ENCODE measurements at places on chromosomes 6 and 20.

DNA sequence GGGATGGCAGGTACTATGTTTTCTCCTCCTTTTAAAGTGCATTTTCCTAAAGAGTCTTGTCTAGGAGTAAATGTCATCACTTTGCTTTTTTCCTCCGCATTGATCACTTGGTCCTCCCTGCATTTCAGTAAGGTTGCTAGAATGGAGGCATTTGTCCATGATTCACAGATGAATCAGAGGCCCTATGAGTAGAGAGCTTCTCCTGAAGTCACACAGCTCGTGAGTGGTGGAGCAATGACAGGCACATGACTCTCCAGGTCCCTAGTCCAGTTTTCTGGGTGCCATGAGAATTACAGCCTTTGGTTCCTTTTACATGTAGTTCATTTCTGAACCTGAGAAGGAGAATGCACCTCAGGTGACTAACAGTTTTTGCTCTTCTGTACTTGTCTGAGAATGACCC is 50.5 kb downstream of the HLA-A start:
- no peak for DNase-seq

GRCh38 chr6:136244061-136244616 is 6.0 kb downstream of the MTFR2 start:
- DNase-seq = no peak

DNA sequence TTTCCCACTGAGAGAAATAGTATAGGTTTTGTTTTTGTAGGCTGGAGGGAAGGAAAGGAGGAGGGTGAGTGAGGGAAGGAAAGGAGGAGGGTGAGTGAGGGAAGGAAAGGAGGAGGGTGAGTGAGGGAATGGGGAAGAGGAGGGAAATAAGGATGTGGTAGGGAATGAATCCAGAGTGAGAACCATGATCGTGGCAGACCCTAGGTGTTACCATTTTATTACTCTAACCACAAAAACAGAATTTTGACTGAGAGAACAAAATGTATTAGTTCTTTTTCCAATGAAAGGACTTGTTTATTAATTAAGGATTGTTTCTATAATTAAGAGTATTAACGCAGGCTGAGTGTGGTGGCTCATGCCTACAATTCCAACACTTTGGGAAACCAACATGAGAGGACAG is 16.4 kb downstream of the SSR1 start:
- no peak for DNase-seq

DNA sequence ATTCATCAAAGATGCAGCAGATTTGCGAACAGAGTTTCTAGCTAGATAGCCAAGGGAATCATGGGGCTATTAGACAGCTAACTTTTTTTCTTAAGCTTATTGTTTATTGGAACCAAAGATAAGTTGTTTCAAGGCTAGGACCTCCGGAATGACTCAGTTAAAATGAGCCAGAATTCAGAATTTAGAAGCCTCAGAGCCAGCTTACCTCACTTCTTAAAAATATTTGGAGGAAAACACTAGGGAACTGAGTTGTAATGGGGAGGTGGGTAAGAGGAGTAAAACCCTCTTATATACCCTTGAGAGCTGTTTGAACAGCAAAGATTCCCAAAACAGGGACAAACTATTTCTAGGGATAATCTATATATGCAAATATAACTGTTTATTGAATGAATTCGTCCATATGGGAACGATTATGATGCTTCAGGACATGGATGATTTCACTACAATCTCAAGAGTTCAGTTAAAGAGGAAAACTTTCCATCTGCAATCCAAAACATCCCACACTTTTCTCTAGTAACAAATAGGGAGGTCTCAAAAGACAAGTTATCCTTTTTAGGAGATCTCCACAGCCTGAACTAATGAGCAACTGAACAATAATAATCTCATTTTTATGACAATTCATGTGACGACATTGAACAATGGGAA is 12.6 kb upstream of the CARMIL1 start:
- DNase-seq = no peak

- no peak for DNase-seq
Observed at GRCh38 chr6:34138914-34139510, 6.9 kb downstream of the GRM4 start.

DNA sequence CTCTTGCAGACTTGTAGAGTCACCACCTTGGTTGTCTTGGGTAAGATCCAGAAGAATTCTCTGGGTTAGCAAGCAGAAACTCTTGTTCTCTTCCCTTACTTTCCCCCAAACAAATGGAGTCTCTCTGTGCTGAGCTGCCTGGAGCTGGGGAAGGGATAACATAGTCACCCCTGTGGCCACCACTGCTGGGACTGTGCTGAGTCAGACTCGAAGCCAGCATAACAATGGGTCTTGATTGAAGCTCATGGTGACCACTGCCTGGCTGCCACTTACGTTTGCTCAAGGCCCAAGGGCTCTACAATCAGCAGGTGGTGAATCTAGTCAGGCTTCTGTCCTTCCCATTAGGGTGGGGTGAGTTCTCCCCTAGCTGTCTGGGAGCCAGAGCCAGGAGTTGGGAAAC is 15.4 kb upstream of the ERVFRD-1 start:
- DNase-seq = no peak

DNA sequence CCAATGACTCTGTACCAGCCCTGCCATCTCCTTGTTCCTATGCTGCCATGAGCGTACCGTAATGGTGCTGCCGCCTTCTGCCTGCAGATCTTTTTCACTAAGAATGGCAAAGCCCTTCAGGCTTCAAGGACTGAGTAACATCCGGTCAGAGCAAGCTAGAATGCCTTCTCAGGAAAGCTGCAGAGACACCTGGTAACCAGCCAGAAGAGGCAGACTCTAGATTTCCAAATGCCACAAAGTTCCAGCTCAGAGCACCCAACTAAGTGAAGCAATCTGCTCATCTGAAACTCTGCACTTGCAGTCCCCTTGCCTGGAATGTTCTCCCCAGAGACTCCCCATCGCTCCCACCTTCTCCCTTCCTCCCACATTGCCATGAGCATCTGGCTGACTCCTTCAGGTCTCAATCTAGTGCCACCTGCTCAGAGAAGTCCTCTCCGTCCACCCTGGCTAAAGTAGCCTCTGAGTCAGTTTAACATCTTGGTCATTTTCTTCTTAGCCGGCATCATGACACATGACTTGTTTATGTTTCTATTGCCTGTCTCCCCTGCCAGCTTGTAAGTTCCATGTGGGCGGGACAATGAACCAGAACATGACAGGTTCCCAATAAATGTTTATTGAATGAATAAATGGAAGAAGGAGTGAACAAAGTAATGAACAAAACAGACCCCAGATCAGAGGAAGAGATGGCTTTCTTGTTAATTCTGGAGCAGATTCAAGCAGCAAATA is 6.9 kb upstream of the OCSTAMP start:
- no peak for DNase-seq

GRCh38 chr20:42604998-42605956 is 584.4 kb downstream of the PTPRT start:
- no peak for DNase-seq

DNA sequence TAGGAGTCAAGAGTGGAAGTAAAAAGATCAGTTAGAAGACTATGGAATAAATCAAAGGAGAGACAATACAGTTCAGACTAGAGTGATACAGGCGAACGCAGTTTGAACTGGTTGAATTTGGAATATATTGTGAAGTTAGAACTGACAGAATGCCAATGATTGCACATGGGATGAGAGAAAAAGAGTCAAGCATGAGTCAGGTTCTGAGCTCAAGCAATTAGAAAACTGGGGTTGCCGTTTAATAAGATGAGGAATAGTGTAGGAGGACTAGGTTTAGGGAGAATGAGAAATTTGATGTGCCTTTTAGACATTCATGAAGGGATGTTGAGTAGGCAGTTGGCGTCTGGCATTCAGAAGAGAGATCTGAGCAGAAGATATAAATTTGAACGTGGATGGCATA is 8.0 kb downstream of the RNF217 start:
- no peak for DNase-seq

- no peak for DNase-seq
Observed at GRCh38 chr6:21753241-21754108, 159.9 kb downstream of the SOX4 start.

DNA sequence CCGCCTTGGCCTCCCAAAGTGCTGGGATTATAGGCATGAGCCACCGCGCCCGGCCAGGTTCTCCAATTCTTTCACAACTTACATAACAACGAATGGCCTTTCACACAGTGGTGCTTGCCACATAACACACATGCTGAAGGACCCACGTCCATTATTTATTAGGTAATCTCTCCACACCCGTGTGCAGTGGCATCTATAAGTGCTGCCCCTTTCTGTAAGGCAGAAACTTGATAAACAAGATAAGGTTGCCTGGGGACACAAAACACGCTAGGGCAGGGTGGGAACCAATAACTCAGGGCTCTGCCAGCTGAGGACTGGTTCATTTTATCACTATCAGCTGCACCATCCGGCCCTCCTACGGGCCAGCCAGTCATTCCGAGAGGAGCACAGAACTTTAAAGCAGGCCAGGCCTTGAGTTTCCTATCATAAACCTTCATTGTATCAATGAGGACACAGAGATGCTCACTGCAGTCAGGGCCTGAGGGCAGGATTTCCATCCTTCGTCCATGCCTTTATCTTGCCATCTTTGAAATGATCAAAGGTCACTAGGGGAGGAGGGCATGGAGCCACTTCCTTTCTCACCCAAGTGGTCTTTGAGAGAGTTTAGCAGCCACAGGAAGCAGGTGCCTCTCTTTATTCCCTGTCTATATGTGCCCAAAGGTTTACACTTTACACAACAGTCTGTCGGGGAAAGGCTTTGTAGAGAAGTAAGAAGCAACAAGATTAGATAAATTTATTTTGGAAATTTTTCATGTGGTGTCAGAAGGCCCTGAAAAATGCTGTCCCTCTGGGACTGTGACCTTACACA is 37.6 kb downstream of the GPLD1 start:
- no peak for DNase-seq

GRCh38 chr6:22145376-22145775 is 151.5 kb downstream of the PRL start:
- DNase-seq = no peak

- no peak for DNase-seq
Observed at GRCh38 chr6:24966381-24966780, 30.6 kb upstream of the RIPOR2 start.

DNA sequence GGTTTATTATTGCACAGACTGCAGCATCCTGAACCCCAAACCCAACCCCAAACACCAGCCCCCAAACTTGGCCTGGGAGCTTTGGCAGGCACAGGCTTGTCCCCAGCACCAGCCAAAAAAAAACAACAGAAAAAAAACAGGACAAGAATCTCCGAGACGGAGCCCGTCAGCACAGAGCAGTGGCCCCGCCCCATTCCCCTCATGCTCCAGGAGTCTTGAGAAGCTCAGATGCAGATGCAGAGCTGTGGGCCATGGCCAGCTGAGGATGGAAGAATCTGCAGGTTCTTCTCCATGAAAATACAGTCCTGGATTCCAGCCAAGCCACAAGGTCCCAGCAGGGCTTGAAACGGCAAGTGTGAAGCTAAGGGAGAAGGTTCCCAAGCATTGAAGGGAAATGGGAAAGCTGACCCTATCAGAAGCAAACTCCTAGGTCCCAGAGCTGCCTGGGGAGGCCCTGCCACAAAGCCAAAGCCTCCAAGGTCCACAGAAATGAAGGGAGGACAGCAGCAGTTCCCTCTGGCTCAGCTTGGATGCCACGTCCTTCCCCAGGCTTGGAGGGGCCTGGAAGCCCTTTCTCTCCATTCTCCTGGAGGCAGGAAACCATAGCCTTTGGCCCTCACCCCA is 75.2 kb downstream of the JPH2 start:
- no peak for DNase-seq

GRCh38 chr6:162313922-162314660 is 413.5 kb downstream of the PRKN start:
- no peak for DNase-seq

DNA sequence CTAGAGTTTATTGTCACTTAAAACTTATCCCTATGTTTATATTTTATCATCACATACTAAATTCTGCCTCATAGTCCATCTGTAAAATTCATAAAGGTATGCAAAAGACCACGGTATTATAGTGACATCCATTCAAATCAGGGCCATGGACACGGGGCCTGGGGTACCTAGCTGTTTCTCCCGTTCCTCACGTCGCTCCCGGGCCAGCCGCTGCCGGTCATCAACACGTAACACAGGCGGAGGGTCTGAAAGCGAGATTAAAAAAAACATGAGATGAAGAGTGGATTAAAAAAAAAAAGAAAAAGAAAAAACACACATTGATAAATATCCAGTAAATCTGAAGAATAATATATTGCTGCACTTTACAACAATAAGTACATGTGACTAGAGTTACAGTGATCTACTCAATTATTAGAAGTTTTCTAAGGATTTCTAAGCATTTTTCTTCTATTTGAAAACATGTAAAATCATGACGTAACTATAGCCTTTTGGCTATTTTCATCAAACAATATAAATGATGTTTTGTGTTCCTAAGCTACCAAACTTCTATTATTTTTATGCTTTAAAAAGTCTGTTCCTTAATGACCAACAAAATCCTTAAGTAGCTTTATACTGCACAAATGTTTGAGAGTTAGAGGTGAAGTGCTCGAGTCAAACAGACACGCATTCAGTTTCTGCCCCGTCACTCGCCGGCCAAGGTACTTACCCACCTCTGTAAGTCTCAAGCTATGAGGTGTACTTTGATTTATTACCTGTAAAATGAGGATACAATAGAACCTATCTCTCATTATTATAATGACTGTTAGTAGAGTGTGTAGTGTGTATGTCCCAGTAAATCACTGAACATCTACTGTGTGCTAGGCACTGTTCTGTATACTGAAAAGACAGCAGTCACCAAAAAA is 122.1 kb upstream of the BCLAF1 start:
- DNase-seq = no peak

DNA sequence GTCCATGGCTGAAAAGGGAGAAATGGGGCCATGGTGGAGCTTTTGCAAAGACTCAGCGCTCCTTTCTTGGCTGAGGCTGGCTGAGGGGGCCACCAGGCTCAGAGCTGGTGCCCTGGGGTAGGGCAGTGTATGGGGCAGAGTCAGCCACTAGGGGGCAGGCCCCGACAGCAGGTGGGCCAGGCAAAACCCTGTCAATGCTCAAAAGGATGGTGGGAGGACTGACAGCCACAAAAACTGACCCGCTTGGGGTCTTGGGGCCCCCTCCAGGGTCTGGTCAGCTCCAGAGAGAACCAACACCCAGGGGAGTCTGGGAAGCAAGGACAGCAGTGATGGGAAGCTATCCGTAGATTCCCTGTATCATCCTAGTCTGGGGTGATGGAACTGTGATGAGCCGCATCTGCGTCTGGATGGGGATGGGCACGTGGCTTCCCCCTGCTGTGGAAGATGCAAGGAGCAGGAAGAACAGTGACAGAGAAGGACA is 306.9 kb downstream of the DHX35 start:
- no peak for DNase-seq

- DNase-seq = no peak
Observed at GRCh38 chr6:131819572-131820124, 11.8 kb downstream of the ENPP1 start.

GRCh38 chr6:13788820-13789219 is 25.5 kb downstream of the MCUR1 start:
- DNase-seq = no peak

DNA sequence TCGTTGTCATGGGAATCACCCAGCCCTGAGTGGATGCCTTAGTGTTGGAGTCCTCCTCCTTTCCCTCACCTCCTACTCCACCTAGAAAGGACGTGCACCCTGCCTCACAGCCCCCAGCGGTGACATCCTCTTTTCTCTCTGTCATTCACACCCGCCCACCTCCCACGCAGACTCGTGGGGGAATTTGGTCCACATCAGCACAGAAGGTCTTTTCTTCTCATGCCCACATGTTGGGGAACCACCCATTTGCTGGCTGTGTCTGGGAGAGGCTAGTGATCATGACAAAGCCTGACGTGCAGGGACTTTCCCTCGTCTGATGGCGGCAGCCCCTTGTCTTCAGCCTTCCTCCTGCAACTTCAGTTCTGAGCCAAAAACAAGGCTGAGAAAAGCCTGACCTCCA is 96.0 kb upstream of the CNKSR3 start:
- DNase-seq = peak; percentile 1

- DNase-seq = no peak
Observed at GRCh38 chr20:48069596-48069995, 284.3 kb upstream of the SULF2 start.

All from stimulated activated CD4-positive, alpha-beta T cell treated with anti-CD3 and anti-CD28 coated beads, Interleukin-1b, Interleukin-23, amount 100 ng/mL, for 1 hour (primary cell).